Spinal cord (tissue), 10 donors: ENCODE measurements at places on chromosomes 4 and X. TPM values are rescaled to one million over a fixed set of nuclear protein-coding genes. Genes with fewer than 3 reads are reported as not detected.
A peak's percentile ranks its signal among the peaks of the same experiment; 100 is the strongest.

Gene TEX11
- 1.7 TPM for total RNA-seq

Gene HTATSF1
- total RNA-seq: 57.7 TPM

- no peaks in the 10 kb centered on the region for H3K4me1 ChIP-seq
- no peaks in the 10 kb centered on the region for H3K27me3 ChIP-seq
- DNase-seq: no peak
Measured at GRCh38 chr4:105350859-105351490, 122.9 kb downstream of the PPA2 start.

GRCh38 chr4:150135134-150135772 lies 57.0 kb downstream of the DCLK2 start:
- H3K4me1 ChIP-seq: peaks cover 7% of the 10 kb centered on the region
- DNase-seq: no peak
- H3K4me3 ChIP-seq: no peak overlapping the region
- peaks cover 2% of the 10 kb centered on the region for H3K36me3 ChIP-seq

DNA sequence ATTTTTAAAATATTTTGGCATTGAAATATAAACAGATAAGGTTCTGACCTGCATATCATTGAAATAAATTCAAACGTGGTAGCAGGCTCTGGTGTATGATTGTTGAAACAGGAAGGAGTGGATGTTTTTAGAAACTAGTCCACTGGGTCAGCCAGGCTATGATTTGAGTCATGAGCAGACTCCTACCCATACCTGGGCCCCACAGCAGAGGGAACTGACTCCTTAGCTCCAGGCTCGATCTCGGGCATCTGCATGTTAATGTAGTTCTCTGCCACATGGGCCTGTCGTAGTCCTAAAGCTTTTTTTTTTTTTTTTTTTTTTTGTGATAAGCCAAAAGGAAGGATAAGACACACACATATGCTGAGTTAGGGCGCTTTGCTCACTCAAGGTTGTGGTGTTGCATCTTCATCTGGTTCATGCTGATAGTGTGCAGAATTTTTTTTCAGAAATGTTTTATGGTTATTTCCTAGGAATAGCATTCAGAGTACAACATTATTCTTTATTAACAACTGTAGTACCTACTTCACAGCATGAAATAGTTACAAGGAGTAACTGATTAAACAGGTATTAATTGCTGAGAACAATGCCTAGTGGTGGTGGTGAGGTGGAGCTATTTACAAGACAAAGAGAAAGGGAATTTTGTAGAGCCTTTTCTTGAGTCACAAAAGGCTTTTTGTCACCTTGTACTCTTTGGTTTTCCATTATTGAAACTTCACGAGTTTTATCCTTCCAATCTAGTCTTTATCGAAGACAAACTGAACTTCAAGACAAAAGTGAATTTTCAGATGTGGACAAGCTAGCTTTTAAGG lies 27.3 kb downstream of the OFD1 start:
- H3K4me1 ChIP-seq: peaks cover 10% of the 10 kb centered on the region
- no peak overlapping the region for H3K4me3 ChIP-seq

- DNase-seq: no peak
- H3K36me3 ChIP-seq: no peaks in the 10 kb centered on the region
- no peak overlapping the region for H3K4me3 ChIP-seq
- no peaks in the 10 kb centered on the region for H3K27me3 ChIP-seq
Measured at GRCh38 chr4:48766131-48766792, 13.8 kb downstream of the FRYL start.

- H3K36me3 ChIP-seq: no peaks in the 10 kb centered on the region
- H3K4me3 ChIP-seq: no peak overlapping the region
- no peaks in the 10 kb centered on the region for H3K27me3 ChIP-seq
- H3K4me1 ChIP-seq: no peaks in the 10 kb centered on the region
- peak; percentile 30 for DNase-seq
- no peak overlapping the region for H3K27ac ChIP-seq
Measured at GRCh38 chrX:129092242-129092641, 431.0 kb downstream of the SMARCA1 start.

- no peaks in the 10 kb centered on the region for H3K27me3 ChIP-seq
- no peak overlapping the region for H3K4me3 ChIP-seq
- H3K27ac ChIP-seq: no peak overlapping the region
- no peaks in the 10 kb centered on the region for H3K36me3 ChIP-seq
- no peaks in the 10 kb centered on the region for H3K4me1 ChIP-seq
- DNase-seq: no peak
Measured at GRCh38 chr4:109126856-109127255, 175.6 kb downstream of the COL25A1 start.

GRCh38 chrX:8683687-8684086 lies 48.2 kb downstream of the ANOS1 start:
- no peak overlapping the region for H3K4me3 ChIP-seq
- peaks cover 17% of the 10 kb centered on the region for H3K27me3 ChIP-seq
- peaks cover 9% of the 10 kb centered on the region for H3K4me1 ChIP-seq
- no peak for DNase-seq

- no peak for DNase-seq
- H3K27me3 ChIP-seq: no peaks in the 10 kb centered on the region
- H3K36me3 ChIP-seq: peaks cover 23% of the 10 kb centered on the region
- no peak overlapping the region for H3K27ac ChIP-seq
- H3K4me1 ChIP-seq: peaks cover 9% of the 10 kb centered on the region
Measured at GRCh38 chr4:2289311-2289954, 27.5 kb upstream of the MXD4 start.
